ENCODE measurements at places on chromosomes 1 and 21. TPM values are rescaled to one million over a fixed set of nuclear protein-coding genes. Genes with fewer than 3 reads are reported as not detected.

GRCh38 chr21:29477347-29477746 lies 178.6 kb downstream of the BACH1 start:
- peak; percentile 15 for DNase-seq

GRCh38 chr1:71667216-71667615 lies 586.4 kb upstream of the ZRANB2 start:
- peak; percentile 2 for DNase-seq

GRCh38 chr1:44637702-44638411 lies 36.4 kb downstream of the TMEM53 start:
- no peak for DNase-seq

- no peak for DNase-seq
These were observed 69.7 kb upstream of the SPAG17 start for GRCh38 chr1:118254491-118255425.

- DNase-seq = no peak
These were observed 10.0 kb downstream of the C2CD2 start for GRCh38 chr21:41943851-41944250.

DNA sequence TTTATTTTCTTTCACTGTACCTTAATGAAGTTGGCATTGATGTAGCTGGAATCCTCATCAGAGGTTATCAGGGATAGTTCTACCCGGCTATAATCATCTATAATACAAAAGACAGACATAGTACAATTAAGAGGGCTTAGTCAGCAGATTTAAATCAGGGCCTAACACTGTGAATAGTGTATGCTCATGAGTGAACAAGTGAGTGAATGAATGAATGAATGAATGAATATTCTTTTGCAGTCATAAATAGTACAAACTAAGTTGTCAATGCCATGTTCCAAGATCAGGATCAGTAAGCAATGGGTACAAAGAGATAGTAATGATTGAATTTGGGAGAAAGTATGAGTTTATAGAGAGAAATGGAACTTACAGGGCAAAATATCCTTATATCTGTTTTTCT lies 12.5 kb downstream of the PTPN22 start:
- DNase-seq = no peak

- DNase-seq = peak; percentile 100
These were observed 38.9 kb upstream of the C1orf185 start for GRCh38 chr1:51063121-51063520.

DNA sequence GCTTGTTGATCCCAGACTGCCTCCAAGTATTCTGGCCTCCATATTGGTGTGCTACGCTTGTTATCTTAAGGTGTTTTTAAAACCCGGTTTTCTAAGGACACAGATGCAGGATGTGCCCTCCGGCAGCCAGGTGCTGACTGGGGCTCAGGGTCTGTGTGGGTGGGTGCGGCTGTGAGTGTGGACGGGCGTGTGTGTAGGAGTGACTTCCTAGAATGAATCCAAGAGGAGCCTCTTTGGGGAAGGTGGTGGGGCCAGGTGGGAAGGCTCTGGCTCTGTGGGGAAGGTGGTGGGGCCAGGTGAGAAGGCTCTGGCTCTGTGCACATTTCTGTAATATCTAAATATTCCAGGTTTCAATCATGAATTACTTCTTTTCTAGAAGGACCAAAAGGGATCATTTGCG lies 12.8 kb upstream of the TSPEAR start:
- DNase-seq = no peak

- DNase-seq = peak; percentile 75
These were observed 30.8 kb downstream of the CD2 start for GRCh38 chr1:116785006-116785405.

GRCh38 chr1:64823691-64824476 lies 79.0 kb downstream of the RAVER2 start:
- DNase-seq = peak; percentile 73

Gene PODN
- not detected for total RNA-seq

Gene TMEM125
- total RNA-seq = not detected

Gene LMX1A
- total RNA-seq = not detected

Gene ANKRD34A
- 0.59 TPM for total RNA-seq

Gene MAN1C1
- total RNA-seq = 4.4 TPM

Gene ATAD3C
- not detected for total RNA-seq

Gene SLC37A1
- total RNA-seq = 1.7 TPM

Gene LCE2C
- not detected for total RNA-seq

Gene OVAAL
- 0.05 TPM for total RNA-seq

Gene MTARC1
- 0.59 TPM for total RNA-seq
